ENCODE measurements at places on chromosomes 12 and 14. TPM values are rescaled to one million over a fixed set of nuclear protein-coding genes. Genes with fewer than 3 reads are reported as not detected.

DNA sequence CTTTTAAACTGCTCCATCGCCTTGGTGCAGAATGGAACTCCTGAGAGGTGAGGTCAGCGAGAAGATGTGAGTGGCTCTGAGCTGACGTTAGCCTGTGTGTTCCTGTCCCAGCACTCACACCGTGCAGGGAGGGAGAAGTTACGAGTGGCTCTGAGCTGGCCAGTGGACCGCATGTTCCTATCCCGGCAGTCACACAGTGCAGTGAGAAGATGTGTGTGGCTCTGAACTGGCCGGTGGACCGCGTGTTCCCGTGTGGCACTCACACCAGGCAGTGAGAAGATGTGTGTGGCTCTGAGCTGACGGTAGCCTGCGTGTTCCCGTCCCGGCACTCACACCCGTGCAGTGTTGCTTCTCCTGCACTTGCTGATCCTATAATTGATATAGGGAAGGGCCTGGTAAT is 59.9 kb downstream of the VCPKMT start:
- DNase-seq = no peak

DNA sequence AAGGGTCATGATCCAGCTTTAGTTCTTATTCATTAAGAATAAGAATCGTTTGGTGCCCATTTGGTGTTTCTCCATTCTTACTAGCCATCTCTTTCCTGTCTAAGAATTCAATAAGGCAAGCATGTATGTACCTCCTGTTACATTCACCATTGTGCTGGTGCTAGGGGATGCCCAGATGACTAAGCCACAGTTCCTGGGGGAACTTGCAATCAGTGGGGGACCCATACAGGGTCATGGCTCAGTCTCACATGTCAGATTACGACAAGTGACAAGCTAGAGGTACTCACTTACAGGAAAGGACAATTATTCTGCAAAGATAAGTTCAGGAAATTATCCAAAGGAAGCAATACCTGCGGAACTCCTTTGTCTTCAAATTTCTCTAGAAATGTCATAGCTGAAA is 125.4 kb downstream of the STXBP6 start:
- no peak for DNase-seq

GRCh38 chr14:59566725-59567124 is 9.9 kb downstream of the CCDC175 start:
- no peak for DNase-seq

DNA sequence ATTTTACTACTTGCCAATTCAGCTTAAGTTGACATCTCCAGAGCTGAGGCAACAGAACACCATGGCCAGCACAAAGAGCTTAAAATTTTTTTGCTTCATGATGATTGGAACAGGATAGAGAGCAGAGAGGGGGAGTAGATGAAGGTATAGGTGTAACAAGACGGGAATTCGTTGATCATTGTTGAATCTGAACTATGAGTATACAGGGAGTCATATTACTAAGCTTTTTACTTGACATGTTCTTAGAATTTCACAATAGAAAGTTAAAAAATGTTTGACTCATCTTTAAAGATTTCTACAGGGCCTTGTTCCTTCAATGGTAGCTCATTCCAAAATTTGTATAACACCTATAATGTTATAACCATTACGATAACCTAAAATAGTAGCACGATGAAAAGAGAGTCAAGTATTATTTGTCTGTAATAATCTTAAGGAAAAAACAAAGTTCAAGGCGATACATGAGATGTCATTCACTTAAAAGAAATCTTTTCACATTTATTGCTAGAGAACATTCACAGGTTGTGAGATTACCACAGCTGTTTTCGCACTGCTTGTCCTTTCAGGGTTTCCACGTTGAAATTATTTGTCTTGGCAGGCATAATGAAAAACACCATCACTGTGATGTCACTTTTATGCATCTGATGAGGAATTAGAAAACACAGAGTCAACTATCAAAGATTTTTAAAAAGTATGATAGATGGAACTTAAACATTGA is 33.9 kb downstream of the SPX start:
- DNase-seq = no peak

- no peak for DNase-seq
These were observed 37.5 kb downstream of the KCNA1 start for GRCh38 chr12:4947253-4947652.

GRCh38 chr12:7557227-7557626 is 53.6 kb upstream of the CD163 start:
- DNase-seq = no peak

The A2M gene
- 249 TPM for polyA plus RNA-seq

The BCL2L14 gene
- 0.27 TPM for polyA plus RNA-seq

The SLC6A15 gene
- 1.7 TPM for polyA plus RNA-seq

Measured in left renal pelvis (tissue), 4 donors.